Stimulated activated CD4-positive, alpha-beta T cell treated with anti-CD3 and anti-CD28 coated beads, Interleukin-4, amount 100 ng/mL, for 48 hours (primary cell): ENCODE measurements at places on chromosomes 16 and 17.

DNA sequence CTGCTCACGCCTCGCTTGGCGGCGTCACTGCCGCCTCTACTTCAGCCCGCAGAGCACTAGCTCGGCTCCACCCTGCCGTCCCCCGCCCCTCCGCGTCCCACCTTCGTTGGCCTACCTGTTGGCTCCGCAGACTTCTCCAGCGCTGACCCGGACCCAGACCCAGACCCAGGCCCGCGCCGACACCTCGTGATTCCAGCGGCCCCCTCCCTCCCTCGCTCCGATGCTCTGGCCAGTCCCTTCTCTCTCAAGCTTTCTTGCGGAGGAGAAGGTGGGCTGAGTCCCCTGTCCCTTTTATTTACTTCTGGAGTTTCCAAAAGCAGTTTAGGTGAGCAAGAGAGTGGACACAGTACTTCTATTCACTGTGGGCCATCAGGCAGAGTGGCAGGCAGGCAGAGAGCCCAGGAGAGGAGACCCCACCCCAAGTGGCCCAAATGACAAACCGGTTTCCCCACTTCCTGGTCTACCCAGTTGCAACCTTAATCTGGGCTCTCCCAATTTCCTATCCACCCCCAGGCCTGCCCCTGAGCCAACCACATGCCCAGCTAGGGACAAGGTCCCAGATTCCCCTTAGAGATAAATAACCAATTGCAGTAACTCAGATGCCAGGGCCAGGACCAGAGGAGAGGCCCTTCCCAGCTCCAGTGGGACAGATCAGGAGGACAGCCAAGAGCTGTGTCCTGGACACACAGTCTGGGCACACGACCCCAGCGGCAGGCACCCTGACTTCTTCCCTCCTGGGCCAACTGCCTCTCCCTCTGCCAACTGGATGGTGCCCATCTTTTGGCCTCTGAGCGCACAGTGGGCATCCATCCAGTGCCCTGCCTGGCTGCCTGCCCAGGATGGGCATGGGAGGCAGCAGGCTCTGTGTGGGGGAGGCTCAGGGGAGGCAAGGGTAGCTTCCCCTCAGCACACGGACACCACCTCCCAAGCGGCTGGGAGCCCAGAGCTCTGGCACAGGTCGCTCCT lies 1.2 kb upstream of the SRCIN1 start:
- no peak for DNase-seq

DNA sequence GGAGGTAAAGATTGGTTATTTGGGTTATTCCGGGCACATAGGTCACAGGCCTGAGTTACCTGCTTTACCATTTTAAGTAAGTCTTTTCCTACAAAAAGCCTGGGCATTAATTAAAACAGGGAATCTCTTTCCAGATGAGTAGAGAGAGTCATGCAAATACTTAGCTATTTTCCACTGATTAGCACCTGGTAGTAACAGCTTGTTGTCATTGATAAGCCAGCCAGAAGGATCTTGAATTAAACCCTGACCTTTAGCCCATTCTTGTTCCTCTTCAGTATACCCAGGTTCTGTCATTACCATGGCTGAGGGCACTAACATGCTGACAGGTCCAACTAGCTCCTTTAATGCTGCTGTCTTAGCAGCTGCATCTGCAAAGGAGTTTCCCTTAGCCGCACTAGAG lies 44.4 kb upstream of the ARL4D start:
- DNase-seq, result no peak

DNA sequence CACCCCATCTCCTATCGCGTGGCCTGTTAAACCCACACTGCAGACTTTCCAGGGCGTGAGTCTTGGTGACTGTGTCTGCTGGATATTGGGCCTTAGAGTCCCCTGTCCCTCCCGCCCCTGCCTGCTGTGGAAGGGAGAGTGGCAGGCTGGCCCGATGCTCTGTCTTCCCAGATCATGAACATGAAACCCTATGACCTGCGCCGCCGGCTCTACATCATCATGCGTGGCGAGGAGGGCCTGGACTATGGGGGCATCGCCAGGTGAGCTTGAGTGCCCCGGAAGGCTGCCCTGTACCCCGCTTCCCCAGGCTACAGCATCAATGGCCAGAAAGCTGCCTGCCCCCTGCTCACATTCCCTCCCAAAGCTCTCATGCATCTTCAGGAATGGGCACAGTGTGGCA lies 19.5 kb upstream of the CLEC18A start:
- no peak for DNase-seq

DNA sequence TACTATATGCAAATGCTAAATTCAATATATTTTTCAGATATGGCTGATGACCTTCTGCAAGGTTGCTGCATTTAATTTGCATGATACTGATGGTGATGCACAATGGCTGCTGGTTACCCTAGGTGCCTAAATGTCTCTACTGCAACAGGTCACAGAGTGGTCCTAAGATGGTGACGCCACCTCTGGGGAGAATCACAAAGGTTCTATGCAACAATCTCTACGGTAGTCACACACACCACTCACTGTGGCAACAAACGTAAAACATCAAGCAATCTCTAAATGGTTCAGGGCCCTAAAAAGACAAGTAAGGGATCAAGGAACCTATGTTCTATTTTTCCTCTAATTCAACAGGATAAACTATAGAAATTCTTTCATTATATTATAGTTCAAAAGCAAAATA lies 293.3 kb downstream of the CEP112 start:
- DNase-seq, result no peak

DNA sequence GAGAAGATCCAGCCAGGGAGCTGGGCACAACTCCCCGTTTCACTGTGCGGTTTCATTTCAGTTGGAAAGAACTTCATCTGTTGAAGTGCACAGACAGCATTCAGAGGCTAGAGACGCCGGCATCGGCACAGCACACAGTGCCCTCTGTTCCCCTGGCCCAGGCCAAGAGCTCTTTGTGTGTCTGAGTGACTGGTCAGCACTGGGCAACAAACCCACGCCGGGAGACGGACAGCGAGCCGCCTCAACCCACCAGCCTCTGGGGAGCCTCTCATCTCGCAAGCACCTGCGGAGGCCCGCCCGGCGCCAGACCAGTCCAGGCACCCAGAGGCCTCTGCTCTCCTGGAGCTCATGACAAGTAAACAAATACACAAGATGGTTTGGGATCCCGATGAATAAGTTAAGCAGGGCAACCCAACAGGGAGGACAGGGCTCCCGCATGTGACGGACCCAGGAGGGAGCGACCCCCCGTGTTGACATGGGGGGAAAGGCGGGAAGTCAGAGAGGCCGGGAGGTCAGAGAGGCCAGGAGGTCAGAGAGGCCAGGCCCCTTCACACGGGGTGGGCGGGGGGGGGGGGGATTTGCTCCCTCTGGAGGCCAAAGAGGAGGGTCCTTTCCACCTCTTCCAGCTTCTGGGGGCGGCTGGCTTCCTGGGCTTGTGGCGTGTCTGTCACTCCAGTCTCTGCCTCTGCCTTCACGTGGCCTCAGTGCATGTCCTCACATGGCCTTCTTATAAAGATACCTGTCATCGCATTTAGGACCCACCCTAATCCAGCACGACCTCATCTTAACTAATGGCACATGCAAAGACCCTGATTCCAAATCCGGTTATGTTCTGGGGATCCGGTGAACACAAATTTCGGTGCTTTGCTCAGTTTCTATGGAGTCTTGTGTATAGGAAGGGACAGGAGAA lies 25.8 kb upstream of the KLHDC4 start:
- no peak for DNase-seq

GRCh38 chr16:66207883-66208265 lies 158.6 kb upstream of the CDH5 start:
- no peak for DNase-seq

GRCh38 chr16:23368469-23368868 lies 66.4 kb downstream of the SCNN1B start:
- no peak for DNase-seq
